ENCODE measurements at places on chromosomes 16 and 17.

- DNase-seq = no peak
Measured at GRCh38 chr16:87305505-87306391, 11.4 kb downstream of the C16orf95 start.

DNA sequence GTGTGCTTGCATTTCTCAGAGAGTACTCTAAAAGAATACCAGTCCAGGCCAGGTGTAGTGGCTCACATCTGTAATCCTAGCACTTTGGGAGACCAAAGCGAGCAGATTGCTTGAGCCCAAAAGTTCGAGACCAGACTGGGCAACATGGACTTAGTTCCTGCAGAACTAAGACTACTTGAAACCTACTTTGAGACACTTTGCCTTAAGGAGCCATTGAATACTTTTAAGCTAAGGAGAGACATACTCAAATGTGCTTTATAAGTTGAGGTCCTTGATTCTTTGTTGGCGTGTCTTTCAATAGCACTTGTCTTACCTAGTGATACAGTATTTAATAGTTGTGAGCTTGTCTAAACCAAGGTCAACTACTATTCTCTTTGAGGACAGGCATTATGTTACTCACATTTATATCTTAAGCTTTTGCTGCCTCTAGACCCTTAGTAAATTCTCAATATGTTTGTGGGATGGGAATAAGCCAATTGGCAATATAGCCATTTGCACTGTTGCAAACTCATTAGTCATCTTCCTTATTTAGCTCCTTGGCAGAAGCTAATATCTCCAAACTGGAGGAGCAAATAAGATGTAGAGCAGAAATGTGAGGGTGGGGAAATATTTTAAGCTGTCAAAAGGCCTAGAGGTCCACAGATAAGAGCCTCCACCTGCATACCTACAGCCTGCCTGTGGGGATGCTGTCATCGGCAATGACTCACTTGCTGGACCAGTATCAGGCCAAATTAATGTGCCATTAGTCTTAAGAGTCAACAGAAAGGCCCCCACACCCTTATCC is 16.3 kb downstream of the SCPEP1 start:
- peak; percentile 14 for DNase-seq

DNA sequence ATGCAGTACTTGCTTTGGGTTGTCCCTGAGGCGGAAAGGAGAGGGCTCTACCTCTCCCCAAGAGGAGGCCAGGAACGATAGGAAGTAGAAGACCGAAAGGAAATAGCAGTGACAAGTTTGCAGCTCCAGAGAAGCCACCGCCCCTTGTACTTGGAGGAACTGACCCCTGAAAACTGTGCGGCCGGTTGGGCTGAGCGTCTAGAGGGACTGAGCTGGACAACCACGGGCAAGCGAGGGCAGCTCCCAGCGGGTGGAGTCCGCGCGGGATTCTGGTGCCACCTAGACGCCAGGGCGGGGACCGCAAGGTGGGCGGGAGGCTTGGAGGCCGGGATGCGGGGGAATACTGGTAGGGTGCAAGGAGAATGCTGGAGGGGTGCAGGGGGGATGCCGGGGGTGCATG is 1.3 kb upstream of the SLC6A4 start:
- DNase-seq = peak; percentile 26

- no peak for DNase-seq
Measured at GRCh38 chr17:74822939-74823367, 36.7 kb downstream of the GRIN2C start.

- DNase-seq = peak; percentile 87
Measured at GRCh38 chr17:70137451-70138230, 31.7 kb upstream of the KCNJ2 start.

GRCh38 chr17:7445619-7445968 is 733 bp downstream of the CHRNB1 start:
- no peak for DNase-seq

- no peak for DNase-seq
Measured at GRCh38 chr16:8774208-8774607, 23.2 kb downstream of the TMEM186 start.

- no peak for DNase-seq
Measured at GRCh38 chr16:78906135-78906534, 694.4 kb downstream of the MAF start.

DNA sequence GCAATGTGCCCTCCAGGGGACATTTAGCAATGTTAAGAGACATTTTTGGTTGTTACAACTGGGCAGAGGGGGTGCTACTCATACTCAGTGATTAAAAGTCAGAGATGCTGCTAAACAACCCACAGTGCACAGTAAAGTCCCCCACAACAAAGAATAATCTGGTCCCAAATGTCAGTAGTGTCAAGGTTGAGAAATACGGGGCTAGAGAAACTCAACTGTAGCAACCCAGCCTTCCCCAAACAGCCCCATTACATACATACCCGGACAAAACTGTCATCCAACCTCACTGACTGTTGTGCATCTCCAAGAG is 20.4 kb downstream of the DNAJC7 start:
- DNase-seq = no peak
